ENCODE measurements at places on chromosomes 6 and 20.

- DNase-seq: peak; percentile 19
Measured at GRCh38 chr6:131175564-131175963, 40.3 kb downstream of the AKAP7 start.

GRCh38 chr6:168097221-168097620, 18.2 kb upstream of the FRMD1 start:
- no peak for DNase-seq

DNA sequence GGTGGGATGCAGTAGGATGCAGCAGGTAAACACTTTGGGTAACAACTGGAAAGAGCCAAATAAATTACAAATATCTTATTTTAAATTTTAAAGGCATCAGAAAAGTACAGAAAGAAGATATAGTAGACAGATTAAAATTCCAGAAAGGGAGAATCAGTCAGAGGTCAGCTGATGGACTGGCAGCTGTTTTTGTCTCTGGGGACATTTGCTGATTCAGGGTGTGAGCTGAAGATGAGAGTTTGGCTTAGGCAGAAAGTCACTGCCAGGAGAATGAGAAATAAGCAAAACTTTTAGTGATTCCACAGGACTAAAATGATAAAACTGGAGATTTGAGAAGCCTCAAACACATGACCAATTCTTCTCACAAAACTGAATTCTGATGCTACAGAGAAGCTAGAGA, 39.5 kb downstream of the AHI1 start:
- DNase-seq: no peak

DNA sequence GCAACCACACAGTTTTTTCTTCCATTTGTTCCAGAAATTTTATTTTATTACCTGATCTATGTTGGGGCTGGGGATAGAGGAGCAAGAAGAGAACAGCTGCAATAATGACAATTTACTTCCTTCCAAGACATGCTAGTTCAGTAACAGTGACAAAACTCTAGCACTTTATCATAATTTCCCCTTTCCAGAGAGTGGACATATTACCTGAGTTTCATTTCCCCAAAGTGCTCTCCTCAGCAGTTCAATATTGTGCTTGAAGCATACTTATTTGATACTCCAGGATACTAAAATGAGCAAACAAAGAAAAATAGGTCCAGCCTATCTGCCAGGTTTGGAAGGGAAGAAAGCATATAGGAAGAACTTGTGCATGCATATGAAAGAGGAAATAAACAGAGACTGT, 157.7 kb downstream of the ID4 start:
- no peak for DNase-seq

DNA sequence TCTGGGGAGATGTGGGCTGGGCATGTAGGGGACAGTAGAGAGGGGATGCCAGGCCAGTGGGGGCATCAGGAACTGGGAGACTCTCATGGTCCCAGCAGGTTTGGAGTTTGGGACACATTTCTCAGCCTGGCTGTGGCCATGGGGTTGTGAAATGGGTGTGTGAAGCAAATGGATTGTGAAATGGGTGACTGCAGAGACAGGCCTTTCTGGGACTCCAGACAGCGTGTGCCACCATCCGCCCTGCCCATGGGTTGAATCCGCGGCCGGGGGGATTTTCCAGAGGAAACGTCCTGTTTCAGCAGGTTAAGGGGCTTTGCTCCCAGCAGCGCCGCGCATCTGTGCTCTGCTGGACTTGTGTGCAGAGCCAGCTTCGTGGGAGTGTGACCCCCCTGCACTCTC, 3.7 kb upstream of the PMEPA1 start:
- peak; percentile 67 for DNase-seq

DNA sequence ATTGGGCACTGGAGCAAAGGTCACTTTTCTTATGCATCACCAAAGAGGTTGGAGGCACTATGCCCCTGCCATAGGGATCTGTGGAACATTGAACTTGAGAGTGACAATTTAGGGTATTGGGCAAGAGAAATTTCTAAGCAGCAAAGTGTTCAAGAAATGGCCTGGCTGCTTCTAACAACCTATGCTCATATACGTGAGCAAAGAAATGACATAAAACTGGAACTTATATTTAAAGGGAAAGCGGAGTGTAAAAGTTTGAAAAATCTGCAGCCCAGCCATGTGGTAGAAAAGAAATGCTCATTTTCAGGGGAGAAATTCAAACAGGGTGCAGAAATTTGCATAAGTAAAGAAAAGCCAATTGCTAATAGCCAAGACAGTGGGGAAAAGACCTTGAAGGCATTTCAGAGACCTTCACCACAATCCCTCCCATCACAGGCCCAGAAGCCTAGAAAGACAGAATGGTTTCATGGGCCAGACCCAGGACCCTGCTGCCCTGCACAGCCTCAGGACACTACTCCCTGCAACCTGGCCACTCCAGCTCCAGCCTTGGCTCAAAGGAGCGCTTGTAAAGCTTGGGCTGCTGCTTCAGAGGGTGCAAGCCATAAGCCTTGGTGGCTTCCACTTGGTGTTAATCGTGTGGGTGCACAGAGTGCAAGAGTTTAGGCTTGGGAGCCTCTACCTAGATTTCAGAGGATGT, 24.4 kb downstream of the NCR2 start:
- DNase-seq: no peak

GRCh38 chr20:31788578-31788977, 30.6 kb upstream of the MYLK2 start:
- no peak for DNase-seq

- DNase-seq: no peak
Measured at GRCh38 chr6:6964675-6965074, 143.1 kb upstream of the RREB1 start.

DNA sequence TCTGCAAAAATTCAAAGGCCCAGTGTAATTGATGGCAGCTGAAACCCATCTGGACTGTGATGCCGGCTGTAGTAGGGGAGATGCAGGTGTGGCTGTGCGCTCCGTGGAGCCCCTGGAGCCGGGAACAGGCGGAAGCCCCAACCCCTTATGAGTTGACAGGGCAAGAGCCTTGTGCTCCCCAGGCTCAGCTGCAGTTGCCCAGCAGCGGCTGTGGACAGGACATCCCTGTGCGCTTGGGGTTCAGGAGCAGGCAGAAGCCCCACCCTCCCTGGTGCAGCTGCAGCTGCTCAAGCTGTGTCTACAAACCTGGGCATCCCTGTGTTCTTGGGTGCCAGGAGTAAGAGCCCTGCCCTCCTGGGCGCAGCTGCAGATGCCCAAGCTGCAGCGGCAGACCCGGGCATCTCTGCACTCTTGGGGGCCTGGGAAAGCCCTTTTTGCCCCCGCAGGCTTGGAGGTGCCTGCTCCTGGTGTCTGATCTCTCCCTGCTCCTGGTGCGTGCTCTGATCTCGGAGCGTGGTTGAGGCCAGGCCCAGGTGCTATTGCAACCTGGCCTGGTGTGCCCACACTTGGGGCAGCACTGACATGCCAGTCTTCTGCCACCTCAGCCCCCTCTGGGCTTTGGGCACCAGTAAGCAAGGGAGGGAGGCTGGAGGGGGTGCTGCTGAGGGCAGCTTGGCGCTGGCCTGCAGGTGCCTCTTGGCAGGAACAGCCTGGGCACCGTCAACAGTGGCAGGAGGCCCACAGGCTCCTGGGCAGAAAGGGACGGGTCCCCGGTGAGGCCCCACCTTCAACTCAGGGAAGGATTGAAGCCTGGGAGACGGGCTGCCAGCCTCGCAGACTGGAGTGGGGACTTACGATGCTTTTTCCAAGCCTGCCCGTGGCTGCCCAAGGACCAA, 30.3 kb downstream of the OR2J2 start:
- DNase-seq: no peak

- DNase-seq: no peak
Measured at GRCh38 chr20:4041748-4042411, 26.5 kb upstream of the RNF24 start.

- DNase-seq: no peak
Measured at GRCh38 chr6:93047033-93047432, 372.3 kb downstream of the EPHA7 start.

DNA sequence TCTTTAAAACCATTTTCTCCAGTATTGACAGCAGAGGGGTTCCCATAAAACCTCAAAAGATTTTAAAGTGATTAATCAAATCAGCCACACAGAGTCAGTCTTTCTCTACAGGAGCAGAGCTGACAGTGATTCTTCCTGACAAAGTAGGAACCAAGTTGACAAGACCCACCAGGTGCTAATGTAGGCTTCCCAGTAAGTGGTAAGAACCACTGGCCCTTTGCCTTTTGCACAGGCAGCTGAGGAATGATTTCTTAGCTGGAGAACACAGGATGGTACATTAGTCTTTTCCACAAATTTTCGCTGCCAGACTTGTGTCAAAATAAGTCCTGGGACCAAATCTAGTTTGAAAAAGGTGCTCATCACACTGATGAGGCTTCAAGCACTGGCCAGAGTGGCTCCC, 95.8 kb downstream of the ARMC2 start:
- DNase-seq: no peak

DNA sequence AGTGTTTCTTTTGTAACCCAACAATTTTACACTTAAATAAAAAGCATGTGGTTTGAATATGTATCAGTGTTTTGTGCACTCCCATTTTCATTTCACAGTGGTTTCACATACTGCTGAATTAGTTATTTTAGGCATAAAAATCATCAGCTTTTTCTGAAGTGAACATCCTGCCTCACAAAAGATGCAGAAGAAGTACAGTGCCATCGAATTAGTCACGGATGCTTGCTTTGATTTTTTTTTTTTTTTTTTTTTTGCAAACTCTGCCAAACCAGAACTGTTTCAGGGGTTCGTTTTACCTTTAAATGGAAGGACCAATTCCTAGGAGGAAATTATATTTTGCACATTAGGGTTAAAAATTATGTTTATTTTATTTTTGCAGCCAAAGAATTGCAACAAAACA, 158.6 kb downstream of the RPS12 start:
- DNase-seq: no peak

- peak; percentile 14 for DNase-seq
Measured at GRCh38 chr6:148653138-148653776, 93.6 kb upstream of the UST start.

DNA sequence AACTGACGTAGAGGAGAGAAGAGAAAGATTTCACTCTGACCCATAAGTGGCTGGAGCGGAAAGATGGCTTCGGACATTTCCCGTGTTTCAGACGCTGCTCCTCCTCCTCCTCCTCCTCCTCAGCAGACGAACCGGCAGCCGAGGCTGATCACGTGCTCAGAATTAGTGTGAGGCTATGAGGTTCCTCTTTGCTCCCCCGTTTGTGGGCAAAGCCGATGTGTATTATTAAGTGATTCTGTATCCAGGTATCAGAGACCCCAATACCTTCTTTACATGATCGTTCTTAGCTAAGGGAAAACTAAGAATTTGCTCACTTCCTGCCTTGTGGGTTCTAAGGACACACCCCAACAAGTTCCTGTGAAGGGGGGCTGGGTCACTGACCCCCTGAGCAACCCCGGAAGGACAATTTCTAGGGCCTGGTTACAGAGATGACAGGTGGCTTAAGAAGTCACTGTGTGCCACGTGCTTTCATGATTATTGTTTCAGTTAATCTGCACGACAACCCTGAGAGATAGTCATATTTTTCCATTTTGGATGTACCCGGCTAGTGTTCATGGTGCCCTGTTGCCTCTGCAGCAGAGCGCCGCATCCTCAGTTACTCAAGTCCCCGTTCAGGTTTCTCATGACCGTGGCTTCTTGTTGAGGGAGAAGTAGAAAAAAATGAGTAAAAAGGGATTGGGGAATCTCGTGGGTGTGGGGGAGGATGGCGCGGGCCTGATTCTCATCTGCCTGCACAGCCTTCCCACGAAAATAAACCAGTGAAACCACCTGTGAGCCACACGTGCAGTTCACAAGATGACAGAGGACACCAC, 671.8 kb downstream of the QKI start:
- no peak for DNase-seq

DNA sequence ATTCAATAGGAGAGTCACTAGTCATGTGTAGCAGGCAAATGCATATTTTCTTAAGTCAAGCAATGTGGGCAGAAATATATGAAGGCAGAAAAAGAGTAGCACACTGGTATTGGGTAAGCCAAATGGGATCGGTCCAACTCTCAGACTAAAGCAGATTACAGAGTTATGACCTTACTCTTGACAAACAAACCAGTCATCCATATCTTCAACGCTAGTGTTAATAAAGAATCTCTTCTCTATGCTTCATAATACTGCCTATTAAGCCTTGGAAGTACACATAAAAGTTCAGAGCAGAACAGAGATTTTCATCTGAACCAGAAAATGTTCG, 320.2 kb upstream of the JARID2 start:
- peak; percentile 38 for DNase-seq

GRCh38 chr6:89818977-89819335, 638 bp downstream of the MDN1 start:
- DNase-seq: peak; percentile 15

DNA sequence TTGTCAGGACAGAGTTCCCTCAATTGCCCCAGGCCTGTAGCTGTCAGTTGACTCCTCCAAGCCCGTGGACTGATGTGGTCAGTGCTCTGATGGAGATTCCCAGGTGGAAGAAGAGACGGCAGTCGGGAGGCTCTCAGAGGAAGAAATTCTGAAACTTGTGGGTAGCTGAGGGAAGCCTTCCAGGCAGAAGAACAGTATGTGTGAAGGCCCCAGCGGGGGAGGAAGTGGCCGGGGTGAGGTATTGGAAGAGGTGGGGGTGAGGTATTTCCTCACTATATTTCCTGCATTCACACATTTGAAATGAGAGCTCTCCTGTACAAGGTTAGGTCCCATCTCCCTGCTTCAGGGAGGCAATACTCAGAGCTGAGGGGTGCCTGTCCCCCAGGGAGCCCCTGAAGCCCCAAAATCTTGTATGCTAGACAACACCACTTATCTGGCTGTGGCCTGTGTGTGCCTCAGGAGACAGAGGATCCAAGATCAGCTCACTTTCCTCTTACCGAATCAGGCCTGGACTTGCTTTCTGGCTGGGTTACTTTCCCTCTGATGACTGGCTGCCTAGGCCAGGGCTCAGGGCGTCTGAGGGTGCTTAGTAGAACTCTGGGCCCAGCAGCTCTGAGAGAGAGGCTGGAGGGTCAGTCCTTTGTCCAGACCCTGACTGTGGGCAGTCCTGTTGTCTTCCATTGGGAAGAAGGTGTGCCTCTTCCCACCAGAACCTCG, 49.3 kb upstream of the MYL9 start:
- DNase-seq: no peak

DNA sequence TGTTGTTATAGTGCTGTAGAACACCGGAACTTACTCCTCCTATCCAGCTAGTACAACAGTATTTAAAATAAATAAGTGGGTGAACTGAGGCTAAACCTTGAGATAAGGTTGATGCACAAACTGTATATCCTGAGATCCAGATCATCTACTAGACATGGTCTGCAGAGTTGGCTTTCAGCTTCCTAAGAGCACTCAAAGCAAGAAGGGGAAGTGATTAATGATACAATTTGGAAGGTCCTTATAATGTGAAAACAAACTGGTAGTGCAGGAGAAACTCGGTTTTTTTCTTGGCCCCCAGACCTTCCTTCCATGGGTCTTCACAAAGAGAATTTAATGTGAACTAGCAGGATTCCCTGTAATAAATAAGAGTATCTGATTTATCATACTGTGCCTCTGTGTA, 27.4 kb upstream of the RREB1 start:
- DNase-seq: no peak

GRCh38 chr6:63442870-63443269, 123.1 kb upstream of the LGSN start:
- DNase-seq: no peak

- peak; percentile 7 for DNase-seq
Measured at GRCh38 chr6:34560366-34561226, 4.5 kb upstream of the SPDEF start.

- DNase-seq: no peak
Measured at GRCh38 chr20:41889126-41889843, 271.1 kb upstream of the CHD6 start.

GRCh38 chr6:42271834-42272805, 54.5 kb upstream of the MRPS10 start:
- DNase-seq: no peak

GRCh38 chr6:11805259-11806053, 26.9 kb upstream of the ADTRP start:
- no peak for DNase-seq

- no peak for DNase-seq
Measured at GRCh38 chr6:38149531-38149930, 330.0 kb downstream of the ZFAND3 start.

Data from suppressor macrophage treated with lipopolysaccharide for 4 hours (primary cell).